Nephron progenitor cell (in vitro differentiated cells): ENCODE measurements at places on chromosomes 3 and 15.

GRCh38 chr3:99681512-99681911 is 43.1 kb downstream of the COL8A1 start:
- no peak for DNase-seq

GRCh38 chr3:41350441-41350840 is 151.1 kb downstream of the CTNNB1 start:
- DNase-seq = no peak

GRCh38 chr3:50303013-50303815 is at the start of gene HYAL1:
TSS of gene HYAL1 (minus strand) at chr3:50303574. CDS start at chr3:50302956, 618 bp downstream.
- peak; percentile 40 for DNase-seq

- no peak for DNase-seq
Measured at GRCh38 chr3:57015912-57016311, 44.6 kb upstream of the SPATA12 start.

DNA sequence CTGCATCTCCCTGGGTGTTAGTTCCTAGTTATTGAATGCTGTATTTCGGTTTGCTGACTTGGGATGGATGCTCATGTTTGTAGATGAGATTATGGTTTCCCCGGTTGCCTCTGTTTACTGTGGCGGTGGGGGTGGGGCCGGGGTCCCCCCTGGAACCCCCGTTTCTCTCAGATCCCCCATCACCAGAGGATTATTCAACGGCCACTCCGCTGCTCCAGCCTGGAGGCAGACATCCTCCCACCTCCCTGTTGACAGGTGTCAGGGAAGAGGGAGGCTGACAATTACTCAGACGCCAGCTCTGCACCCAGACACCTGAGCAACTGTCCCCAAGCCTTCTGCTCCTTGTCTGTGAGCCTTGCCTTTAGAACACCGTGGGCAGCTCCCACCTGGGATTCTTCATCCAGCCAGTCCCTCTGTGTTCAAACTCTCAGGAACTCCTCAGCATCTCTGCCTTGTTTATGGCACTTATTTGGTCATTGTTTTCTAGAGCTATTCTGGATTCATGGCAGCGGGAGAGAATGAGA is 95.9 kb upstream of the PRR20G start:
- DNase-seq = no peak

GRCh38 chr3:32126305-32127015 is 20.0 kb downstream of the GPD1L start:
- no peak for DNase-seq

DNA sequence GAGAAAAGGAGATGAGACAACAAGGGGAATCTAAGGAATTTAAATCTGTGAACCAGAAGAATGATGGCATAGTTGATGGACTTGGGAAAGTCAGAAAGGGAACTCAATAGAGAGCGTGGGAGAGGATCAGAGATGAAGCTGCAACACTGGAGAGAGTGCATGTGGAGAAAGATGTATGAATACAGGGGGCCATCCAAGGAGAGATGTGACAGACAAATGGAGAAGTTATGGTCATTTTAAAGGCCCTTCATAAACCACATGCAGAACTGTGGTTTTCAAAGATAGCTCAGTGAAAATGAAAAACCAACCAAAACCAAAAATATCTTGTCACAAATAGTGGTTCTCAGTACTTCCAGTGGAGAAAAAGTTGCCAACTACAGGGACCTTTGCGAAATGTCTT is 265.2 kb downstream of the SUCLG2 start:
- no peak for DNase-seq

DNA sequence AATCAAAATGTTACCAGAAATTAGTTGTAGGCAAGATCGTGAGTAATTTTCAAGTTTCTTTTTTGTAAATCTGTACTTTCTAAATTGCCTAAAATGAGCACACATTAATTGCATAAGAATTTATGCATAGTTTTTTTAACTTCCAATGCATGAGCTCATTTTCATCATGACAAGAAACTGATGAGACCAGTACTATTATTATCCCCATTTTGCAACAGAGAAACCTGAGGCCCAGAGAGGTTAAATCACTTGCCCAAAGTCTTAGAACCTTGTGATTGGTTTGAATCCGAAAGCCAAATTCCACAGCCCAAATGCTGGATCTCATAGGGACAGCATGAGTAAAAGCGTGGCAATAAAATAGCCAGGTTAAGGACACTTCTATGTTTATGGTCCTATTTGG is 274.7 kb downstream of the ERC2 start:
- DNase-seq = no peak

- DNase-seq = no peak
Measured at GRCh38 chr3:152021951-152022461, 148.6 kb downstream of the SUCNR1 start.

- no peak for DNase-seq
Measured at GRCh38 chr15:56772868-56773639, 39.7 kb upstream of the ZNF280D start.

GRCh38 chr3:78785004-78785403 is 982.8 kb downstream of the ROBO1 start:
- DNase-seq = no peak

- no peak for DNase-seq
Measured at GRCh38 chr15:68214838-68215254, 9.7 kb upstream of the CALML4 start.

DNA sequence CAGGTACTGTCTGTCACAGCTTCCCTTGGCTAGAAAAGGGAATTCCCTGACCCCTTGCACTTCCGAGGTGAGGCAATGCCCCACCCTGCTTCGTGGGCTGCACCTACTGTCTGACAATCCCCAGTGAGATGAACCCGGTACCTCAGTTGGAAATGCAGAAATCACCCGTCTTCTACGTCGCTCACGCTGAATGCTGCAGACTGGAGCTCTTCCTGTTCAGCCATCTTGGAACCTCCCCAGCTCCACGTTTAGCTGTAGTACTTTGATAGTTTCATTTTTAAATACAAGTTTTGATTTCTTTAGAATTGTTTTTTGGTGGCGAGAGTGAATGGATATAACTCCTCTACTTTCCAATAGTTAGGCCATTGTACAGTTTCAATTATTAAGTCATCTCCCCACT is 17.8 kb upstream of the HDGFL3 start:
- no peak for DNase-seq

GRCh38 chr3:101166150-101166549 is 154.2 kb downstream of the IMPG2 start:
- DNase-seq = no peak

DNA sequence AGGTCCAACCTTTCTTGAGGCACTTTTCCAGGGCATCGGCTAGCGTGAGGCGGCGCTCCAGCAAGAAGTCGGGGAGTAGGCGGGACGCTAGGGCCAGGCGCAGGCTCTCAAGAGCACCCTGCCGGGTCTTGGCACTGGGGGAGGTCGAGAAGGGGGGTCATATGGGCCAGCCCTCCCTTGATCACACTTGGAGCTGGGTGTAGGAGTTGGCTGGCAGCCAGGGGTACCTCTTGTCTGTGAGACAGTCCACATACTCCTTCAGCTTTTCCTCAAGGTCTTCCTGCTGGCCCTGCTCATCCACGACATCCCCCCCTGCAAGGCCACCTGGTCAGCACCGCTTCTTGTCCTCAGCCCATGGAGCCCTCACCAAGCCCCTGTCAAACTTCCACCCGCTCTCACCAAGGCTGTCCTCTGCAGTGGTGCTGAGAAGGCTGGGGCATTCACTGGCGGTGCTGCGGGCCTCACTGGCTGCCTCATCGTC is 2.0 kb downstream of the IFRD2 start:
- no peak for DNase-seq

- DNase-seq = no peak
Measured at GRCh38 chr3:159593927-159594605, 394.6 kb upstream of the IL12A start.

GRCh38 chr3:127212711-127213110 is 19.8 kb downstream of the PRR23E start:
- no peak for DNase-seq

DNA sequence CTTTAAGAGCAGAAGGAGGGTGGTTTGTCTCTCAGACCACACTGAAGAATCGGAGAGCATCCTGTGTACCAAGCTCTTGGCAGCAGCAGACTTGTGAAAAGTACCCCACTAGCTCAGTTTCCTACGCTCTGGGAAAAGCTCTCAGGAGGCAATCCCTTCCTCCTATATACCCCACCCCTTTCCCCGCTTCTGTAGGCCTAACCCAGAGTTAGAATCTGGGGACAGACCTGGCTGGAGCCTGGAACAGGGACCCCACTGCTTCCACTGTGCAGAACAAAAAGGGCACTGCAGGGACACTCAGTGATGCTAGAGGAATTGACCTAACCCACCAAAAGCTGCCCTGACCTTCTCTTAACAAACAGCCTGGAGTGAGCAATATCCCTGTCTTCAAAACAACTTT is 70.0 kb upstream of the CCDC39 start:
- no peak for DNase-seq

DNA sequence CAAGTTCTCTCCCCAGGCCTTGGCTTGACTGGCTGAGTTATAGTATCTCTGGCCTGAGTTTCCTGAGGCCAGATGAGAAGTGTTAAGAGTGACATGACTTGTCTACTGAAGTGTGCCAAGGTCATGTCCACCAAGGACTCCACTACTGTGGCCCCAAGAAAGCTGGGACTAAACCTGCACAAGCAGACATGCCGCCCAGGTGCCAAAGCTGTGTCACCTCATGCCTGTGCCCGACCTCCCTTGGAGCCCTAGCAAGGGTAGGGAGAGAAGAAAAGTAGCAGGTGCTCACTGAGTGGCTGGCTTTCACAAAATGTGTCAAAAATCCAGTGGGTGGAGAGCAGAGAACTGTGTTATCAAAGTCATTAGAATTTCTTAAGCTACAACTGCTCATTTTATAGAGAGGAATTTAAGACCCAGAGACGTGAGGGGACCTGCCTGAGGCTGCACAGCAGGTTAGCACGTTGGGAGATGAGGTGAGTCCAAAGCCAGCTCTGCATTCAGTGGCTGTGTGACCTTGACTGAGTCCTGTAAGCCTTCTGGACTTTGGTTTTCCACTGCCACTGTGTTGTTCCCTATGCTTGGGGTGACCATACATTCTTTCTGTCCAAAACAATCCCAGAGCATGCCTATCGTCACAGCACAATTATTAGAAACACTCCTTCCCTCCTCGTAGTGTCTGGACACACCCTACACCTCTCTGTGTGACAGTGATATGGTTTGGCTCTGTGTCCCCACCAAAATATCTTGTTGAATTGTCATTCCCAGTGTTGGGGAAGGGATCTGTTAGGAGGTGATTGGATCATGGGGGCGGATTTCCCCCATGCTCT is 5.0 kb upstream of the LYSMD4 start:
- no peak for DNase-seq

DNA sequence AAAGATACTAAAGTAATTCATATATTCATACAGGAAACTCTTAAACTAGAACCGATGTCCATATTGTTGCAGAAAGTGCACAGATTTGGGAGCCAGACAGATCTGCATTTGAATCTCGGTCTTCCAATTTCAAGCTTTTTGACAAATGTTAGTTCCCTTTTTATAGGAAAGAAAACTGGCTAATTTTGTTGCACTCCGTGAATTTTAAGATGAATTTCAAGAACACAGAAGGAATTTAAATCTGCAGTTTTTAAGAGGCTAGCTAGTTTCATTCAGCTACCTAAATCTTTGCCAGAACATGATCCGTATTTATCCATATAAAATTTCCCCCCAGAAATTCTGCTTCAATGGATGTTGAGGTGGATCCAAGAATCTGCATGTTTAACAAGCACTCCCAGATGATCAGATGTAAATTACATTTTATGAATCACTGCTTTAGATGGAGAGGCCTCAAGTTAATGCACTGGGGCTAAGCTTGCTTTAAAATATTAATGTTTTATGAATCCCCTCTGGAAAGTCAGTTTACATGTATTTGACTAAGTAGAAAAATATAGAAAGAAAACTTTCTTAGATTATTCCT is 1296.3 kb upstream of the CADM2 start:
- no peak for DNase-seq

DNA sequence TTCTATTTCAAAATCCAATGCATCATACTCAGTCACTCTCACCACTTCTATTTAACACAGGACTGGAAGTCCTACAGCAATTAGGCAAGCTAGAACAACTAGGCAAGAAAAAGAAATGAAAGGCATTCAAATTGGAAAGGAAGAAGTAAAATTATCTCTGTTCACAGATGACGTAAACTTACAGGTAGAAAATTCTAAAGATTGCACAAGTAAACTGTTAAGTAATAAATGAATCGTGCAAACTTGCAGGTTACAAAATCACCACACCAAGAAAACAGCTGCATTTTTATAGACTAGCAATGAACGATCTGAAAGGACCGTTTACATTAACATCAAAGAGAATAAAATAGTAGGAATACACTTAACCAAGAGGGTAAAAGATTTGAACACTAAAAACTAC is 36.2 kb downstream of the CHST2 start:
- no peak for DNase-seq

GRCh38 chr3:123335007-123335670 is 113.8 kb downstream of the ADCY5 start:
- DNase-seq = no peak

GRCh38 chr15:87322870-87323269 is 933.7 kb downstream of the NTRK3 start:
- no peak for DNase-seq

GRCh38 chr15:32715276-32715675 is 2.5 kb upstream of the GREM1 start:
- no peak for DNase-seq

- DNase-seq = no peak
Measured at GRCh38 chr3:42129014-42129953, 38.1 kb downstream of the TRAK1 start.

- no peak for DNase-seq
Measured at GRCh38 chr3:15499536-15499935, 22.0 kb downstream of the COLQ start.

DNA sequence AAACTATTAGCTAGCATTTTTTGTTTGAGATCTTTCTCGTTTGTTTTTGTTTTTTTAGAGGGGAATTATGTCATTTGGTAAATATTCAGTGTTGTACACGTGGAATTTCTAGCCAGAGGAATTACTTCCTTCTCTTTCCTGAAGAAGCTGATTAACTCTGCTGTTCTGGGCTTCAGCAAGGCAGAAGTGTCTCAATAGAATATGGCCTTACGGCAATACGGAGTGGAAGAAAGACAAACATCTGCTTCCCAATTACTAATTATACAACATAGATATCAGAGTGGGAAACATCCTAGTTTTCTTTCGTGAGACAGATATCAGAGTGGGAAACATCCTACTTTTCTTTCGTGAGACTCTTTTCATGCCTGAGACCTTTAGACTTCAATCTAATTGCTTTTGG is 11.9 kb downstream of the P3H2 start:
- no peak for DNase-seq

- no peak for DNase-seq
Measured at GRCh38 chr3:64871834-64872249, 184.0 kb upstream of the ADAMTS9 start.

DNA sequence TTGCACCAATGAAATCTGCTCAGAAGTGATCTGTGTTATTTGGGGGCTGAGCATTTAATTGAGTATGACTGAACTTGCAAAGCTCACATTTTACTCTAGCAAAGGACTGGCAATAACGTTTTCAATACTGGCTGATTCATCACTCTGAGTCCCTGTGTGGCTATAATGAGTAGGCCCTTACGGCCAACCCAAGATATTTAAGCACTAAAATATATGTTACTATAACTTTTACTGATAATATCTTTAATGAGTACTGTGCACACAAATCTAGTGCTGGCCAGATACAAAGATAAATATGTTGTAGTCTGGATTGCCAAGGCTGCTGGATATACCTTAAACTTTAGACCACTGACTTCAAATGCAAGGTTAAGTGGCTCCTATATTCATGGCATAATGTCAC is 436.4 kb upstream of the KCNMB2 start:
- DNase-seq = no peak

GRCh38 chr15:51062736-51063135 is 32.0 kb downstream of the TNFAIP8L3 start:
- DNase-seq = no peak
